ENCODE measurements at places on chromosomes 1 and 21.

GRCh38 chr1:65820983-65821382, 28.3 kb downstream of the PDE4B start:
- DNase-seq, result no peak

GRCh38 chr1:168656485-168656884, 72.5 kb downstream of the DPT start:
- DNase-seq, result no peak

- no peak for DNase-seq
Measured at GRCh38 chr21:26460621-26461020, 112.5 kb downstream of the CYYR1 start.

GRCh38 chr1:7657287-7658016, 113.6 kb upstream of the VAMP3 start:
- no peak for DNase-seq

- no peak for DNase-seq
Measured at GRCh38 chr1:166844791-166845190, 5.5 kb downstream of the POGK start.

DNA sequence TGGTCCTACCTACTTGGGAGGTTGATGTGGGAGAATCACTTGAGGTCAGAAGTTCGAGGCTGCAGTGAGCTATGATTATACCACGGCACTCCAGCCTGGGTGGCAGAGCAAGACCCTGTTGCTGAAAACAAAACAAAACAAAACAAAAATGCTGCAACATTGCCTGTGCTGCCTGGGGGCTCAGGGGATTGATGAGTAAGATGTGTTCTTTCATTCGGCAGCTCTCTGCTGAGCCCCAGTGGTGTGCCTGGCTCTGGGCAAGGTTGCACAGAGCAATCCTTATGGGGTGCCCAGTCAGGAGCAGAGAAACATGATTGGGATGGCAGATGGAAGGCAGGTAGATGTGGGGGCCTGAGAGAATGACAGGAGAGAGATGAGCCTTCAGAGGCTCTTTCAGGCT, 28.6 kb upstream of the KDM4A start:
- DNase-seq, result no peak

DNA sequence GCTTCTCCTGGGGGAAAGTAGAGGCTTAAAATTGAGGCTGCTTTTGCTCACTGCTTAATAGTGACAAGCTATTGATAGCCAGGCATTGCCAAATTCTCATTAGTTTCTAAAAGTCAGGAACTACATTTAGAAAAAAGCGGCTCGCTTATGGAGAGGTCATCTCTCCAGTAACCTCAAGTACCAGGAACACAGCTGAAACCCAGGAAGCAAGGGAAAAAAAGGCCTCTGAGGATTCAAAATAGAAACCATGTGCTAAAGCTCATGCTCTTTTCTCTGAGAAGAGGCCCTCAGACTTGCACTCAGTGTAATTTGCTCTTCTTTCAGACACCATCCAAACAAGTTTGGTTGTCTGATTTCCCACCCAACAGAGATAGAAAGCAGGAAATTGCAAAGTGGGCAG, 261.4 kb upstream of the USP25 start:
- no peak for DNase-seq

DNA sequence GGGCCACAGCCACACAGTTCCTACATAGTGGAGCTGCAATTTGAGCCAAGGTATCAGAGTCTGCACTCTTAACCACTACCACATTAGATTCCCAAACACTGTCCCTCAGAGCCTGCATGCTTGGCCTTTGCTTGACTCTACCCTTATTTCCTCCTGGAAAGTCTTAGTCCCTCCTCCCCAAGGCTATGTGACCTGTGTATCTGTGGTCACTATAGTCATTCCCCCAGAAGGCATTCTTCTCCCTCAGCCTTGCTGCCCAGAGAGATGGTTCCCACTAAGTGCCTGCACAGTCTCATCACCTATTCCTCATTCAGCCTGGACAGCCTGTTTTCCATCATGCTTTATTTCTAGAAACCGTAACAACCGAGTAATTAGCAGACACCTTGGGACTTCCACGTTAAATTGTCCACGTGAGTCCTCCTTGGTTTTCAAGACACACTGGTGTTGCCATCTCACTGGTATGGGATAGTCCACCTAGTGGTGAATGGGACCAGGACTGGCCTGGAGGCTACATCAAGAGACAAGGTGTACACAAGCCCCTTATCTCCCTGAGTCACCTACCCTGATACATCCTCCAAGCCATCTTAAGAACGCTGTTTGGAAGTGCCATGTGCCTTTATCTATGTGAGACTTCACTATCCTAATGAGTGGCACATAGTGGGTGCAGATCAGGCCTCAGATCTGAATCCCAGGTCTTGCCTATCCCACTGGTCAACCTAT, 3.8 kb upstream of the ZNF648 start:
- DNase-seq, result no peak

GRCh38 chr1:86153836-86154235, 2.7 kb downstream of the COL24A1 start:
- no peak for DNase-seq

DNA sequence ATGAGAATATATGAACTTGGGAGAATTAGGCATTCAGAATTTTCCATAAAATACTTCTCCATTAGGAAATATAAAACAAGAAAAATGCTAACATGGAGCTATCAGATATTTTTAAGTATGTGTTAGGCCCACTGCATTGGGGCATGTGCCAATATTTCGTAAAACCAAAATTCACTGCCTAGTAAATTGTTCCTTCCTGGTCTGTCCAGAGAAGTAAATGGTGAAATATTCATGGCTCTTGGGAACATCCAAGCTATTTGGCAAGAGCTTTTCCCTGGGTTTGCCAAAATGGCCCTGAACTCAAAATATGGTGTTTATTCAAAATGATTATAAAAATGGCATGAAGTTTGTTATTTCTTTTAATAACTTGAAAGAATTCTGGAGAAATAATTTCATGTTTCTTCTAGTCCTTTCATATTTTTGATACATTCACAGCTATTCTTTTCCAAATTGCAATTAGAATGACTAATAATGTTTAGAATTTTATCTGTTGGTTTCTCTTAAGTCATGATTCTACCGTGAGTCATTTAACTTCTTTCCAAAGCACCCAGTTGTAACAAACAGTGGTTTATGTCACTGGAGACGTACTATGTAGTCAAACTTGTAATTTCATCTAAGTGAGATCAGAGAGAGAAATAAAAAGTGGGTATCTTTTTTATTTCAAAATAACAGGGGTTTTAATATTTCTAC, 25.7 kb upstream of the SLC19A2 start:
- no peak for DNase-seq

- no peak for DNase-seq
Measured at GRCh38 chr1:194512957-194513356, 1326.5 kb upstream of the B3GALT2 start.

DNA sequence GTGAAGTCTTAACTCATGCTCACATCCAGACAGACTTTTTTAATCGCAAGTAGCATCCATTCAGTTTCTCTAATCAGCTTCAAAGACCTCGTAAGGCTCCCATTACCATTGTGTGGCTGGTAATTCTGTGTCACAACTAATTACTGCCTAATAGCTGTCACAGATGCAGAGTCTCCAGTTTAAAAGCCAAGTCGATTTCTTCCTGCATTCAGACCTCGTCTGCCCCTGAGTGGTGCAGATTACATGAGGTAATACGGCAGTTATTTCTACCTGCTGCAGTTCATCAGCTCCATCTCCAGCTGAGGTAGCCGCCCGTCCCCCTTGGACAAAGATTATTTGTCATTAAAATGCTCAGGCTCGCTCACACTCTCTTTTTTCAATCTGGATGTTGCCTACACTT, 34.4 kb upstream of the OLIG2 start:
- DNase-seq, result no peak

- DNase-seq, result no peak
Measured at GRCh38 chr1:71828431-71829012, 453.8 kb downstream of the NEGR1 start.

- DNase-seq, result no peak
Measured at GRCh38 chr21:20276954-20277353, 721.3 kb upstream of the NCAM2 start.

- no peak for DNase-seq
Measured at GRCh38 chr1:231376101-231376500, 38.0 kb downstream of the SPRTN start.

DNA sequence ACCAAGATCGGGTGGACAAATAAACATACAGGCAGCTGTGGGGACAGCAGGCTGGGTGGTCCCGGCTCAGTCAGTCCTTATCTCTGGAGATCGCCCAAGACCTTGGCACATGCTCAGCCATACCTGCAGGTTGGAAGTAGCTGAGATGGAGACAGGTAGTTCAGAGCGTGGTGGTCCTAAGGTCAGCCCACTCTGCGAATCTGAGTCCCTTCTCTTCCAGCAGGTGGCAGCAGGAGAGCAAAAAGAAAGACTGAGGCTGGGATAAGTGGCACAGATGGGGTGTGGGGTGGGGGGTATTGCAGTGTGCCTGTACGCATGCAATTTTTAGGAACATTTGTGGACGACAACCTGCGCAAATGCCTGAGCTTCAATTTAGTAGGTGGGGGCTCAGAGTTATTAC, 104.9 kb downstream of the TENT5C start:
- no peak for DNase-seq

DNA sequence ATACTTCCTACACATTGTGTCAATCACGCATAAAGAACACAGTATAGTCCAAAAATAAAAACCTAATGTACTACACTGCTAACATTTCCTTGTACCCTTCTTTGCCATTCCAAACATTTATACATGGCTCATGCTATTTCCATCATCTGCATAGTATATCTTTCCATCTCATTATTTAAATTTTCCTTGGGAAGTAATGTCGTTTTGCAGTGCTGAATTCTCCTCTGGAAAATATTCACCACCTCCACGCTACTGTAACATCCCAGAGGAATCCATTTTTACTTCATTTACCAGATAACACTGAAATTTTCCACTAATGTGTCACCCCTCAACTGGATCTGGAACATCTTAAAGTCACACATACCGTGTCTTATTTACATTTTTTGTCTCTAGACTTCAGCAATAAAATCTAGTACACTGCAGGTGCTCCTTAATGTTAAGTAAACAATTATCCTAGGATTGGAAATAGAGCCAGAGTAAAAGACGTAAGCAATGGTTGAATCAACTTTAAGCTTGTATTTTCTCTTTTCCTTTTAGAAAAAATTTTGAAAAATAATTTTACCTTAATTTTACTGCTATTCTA, 881.0 kb downstream of the AMY1C start:
- DNase-seq, result no peak

DNA sequence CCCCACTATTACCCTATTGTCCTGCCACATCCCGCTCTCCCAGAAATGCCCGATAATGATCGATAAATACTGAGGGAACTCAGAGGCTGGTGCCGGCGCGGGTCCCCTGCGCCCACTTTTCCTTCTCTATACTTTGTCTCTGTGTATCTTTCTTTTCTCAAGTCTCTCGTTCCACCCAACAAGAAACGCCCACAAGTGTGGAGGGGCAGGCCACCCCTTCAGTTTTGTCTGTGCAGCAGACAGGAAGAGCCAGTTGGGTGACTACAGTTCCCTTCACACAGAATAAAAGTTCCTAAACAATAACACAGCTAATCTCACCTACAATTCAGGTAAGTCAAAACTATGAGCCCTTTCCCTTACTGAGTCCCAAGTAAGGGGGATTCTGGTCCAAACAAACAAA, 423.7 kb downstream of the SMYD3 start:
- no peak for DNase-seq
